ENCODE measurements at places on chromosomes 3 and 15. TPM values are rescaled to one million over a fixed set of nuclear protein-coding genes. Genes with fewer than 3 reads are reported as not detected.

GRCh38 chr3:65252266-65252665 is 564.5 kb upstream of the ADAMTS9 start:
- no peak for DNase-seq

GRCh38 chr15:91528801-91529200 is 324.7 kb upstream of the SLCO3A1 start:
- no peak for DNase-seq

GRCh38 chr15:46525984-46526725 is 891.3 kb downstream of the SQOR start:
- no peak for DNase-seq

DNA sequence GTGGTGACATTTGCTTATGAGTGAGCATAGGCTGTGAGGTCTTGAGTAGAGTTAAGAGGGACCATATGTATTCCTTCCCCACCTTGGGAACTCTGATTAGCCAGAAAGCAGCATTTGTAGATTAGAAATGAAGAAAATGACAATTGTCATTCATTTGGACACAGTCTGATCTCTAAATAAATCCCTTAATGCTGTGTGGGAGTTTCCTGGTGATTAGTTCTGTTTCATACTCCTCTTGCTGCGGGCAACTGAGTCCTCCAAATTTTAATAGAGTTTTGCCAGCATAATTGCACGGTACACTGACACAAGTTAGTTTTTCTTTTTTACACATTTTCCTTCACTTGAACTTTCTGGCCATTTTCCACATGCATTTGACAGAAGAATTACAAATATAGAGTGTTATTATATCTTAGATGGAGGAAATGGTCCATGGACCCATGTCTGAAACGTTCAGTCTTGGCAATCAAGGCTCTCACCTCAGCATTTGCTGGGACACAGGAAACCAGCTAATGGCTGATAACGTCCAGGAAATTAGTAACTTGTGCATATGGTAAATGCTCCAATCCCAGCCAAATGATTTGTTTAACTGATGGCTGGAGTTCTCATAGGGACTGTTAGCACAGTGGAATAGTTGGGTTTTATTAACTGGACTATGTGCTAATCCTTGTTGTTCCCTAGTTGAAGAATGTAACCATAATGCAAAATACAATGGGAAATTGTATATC is 321.2 kb downstream of the RBMS3 start:
- DNase-seq = no peak

DNA sequence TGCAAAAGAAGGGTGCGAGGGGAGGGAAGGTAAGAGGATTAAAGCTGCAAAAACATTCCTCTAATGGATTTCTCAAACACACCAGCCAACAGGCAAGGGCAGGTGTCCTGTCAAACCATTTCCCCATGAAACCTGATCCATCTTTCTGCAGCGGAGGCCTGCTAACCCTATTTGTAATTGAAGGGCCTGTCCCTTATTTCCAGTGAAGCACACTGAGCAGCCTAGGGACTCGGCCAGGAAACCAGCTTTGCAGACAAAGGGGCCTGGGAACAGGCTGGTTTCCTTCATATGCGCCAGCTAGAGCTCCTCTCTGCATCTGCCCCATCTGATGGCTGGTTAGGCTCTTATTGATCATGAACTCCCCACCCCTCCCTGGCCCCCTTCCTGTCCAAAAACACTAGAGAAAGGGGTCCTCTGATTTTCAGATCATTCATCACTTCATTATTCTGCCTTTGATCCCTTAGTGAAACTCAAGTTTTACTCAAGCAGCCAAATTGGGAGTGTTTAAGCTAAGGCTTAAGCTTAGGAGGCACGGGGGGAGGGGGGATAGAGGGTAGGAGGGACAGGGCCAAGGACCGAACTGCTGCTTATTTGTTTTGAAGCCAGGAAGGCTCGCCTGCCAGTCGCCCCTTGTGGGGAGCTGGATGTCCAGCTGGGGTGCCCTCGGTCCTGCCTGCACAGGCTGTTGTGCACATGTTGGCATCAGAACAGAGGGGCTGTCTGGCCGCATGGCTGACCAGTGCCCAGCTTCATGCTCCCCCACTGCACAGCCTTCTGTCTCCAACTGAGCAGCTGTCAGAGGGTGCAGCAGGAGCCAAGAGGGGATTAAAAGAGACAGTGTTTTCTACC is 53.1 kb downstream of the BOC start:
- no peak for DNase-seq

DNA sequence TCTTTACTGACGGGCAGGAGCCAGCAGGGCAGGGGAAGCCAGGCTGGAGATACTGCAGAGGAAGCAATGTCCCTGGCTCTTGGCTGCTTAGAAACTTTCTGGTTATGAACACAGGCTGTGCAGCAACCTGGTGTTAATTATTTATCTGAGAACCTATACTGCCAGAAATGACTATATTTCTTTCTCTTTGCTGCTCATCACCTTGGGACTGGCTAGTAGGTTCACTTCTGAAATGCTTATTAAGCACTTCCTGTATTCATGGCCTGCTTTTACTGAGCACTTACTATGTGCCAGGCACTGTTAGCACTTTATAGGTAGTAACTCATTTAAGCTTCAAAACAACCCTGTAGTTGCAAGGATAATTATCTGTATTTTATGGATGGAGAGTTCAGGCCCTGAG is 57.6 kb downstream of the RAB11A start:
- DNase-seq = no peak

GRCh38 chr15:31162721-31163510 is 61.4 kb upstream of the TRPM1 start:
- DNase-seq = no peak

- DNase-seq = no peak
Measured at GRCh38 chr15:64610257-64610919, 150.0 kb downstream of the ZNF609 start.

GRCh38 chr15:39643727-39644126 is 62.8 kb downstream of the THBS1 start:
- no peak for DNase-seq

- no peak for DNase-seq
Measured at GRCh38 chr15:71632576-71633195, 177.7 kb upstream of the NR2E3 start.

GRCh38 chr3:156216216-156216615 is 95.8 kb downstream of the KCNAB1 start:
- DNase-seq = no peak

DNA sequence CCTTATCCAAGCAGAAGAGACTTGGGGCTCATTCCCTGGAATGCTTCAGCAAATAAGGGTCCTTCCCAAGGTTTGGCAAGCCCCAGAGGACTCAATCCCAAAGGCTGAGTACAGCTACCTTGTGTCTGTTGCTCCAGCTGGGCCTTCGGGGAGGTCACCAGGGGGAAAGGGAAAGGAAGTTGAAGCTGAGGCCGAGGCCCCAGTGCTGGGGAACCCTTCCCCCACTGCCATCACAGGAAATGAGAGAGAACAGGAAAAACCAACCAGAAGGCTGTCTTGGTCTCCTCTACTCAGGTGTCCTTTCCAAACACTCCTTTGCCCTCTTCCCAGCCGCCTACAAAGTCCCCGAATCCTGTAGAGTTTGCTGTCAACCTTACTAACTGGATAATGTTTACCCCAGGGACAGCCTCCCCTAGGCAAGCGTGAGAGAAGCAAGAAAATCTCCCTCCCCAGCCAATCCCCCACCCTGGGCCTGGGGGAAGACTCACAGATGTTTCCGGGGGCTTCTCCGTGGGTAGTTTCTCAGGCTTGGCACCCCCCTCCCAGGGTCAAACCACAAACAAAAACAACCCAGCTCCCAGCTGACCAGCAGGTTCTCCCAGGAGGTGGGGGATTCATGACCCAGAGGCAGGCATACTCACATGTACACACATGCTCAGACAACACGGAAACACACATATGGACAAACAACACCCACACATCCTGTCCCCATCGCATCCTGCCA is 5.5 kb downstream of the CSRNP1 start:
- peak; percentile 88 for DNase-seq

DNA sequence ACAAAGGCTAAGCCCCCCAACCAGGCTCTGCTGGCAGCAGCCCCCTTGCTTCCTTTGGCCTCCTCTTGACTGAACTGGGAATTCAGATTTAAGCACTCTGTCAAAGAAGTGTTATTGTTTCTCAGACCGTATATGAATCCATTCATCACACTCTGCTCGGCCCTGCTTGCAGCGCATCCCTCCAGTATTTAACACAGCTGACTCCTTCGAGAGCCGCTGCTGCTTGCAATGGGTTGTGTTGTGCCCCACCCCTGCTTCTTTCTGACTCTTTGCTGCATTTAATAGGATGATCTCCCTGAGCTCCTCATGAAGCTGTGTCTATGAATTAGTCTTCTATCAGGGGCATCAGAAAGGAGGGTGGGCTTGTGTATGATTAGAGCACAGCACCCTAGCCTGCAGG is 31.2 kb downstream of the C3orf20 start:
- no peak for DNase-seq

- no peak for DNase-seq
Measured at GRCh38 chr3:133891662-133892378, 3.9 kb downstream of the RAB6B start.

DNA sequence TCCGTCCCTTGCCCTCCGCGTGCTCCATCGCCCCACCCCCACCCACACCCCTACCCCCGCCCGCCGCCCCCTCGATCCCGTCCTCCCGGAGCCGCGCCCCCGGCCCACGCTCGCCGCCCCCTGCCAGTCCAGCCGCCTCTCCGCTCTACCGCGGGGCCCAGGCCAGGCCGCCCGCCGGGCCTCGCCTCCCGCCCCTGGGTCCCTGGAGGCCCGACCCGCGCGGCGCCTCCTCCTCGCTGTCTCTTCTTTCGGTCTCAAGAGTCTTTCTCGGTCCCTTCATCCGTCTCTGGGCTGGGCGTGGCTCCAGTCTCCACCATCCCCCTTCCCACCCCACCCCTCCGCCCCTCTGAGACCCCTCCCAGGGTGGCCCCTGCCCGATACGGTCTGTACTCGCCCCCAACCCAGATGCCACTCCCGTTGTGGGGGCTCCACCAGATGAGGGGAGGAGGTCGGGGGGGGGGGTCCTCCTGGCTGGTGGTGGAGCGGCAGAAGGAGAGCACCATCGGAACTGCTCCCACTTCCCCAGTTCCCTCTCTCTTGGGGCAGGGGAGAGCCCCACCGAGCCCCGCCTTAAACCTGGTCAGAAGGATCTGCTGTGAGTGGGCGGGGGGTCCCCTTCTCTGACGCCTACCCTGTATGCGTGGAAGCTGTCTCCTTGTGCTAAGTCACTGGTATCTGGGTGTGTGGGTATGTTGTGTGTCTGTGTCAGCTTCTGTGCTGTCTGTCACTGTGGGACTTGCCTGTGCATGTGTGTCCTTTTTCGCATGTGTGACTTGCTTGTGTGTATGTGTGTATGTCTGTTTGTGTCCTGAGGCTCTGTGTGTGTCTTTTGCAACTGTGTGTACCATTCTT is 1.0 kb downstream of the PRKCD start:
- peak; percentile 88 for DNase-seq

DNA sequence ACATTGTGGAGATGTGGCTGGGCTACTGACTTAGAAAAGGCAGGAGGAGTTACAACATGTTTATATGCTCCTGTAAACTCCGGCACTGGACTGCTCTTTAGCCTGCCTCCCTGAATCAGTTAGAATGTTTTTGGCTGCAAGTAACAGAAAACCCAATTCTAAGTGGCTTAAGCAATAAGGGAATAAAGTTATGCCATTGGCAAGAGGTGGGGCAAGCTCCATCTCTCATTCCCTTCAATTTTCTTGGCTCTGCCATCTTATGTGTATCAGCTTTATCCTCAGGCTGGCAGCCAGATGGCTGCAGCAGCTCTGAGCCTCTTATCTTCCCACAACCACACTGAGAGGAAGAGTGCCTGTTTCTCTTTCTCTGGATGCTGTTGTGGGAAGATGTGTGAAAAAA is 22.4 kb upstream of the MEIS2 start:
- no peak for DNase-seq

DNA sequence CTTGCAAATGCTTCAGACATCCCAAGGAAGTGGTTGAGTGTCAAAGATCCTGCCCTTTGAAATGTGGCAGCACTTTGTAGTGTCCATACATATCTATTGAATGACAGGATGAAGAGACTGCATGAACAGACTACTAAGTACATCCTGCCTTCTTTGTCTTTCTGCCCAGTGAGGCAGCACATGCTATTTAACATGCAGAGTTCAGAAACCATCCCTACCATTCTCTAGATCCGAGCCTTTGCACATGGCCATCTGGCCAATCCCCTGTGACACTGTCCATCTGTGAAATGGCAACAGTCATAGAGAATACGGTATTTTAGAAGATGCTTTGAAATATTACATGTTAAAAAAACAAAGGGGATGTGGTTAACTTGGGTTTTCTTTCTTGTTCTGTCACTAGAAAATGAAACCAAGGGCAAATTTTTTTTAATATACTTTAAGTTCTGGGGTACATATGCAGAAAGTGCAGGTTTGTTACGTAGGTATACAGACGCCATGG is 519.6 kb downstream of the NTRK3 start:
- no peak for DNase-seq

GRCh38 chr3:43909149-43909548 is 218.4 kb downstream of the ABHD5 start:
- no peak for DNase-seq

- no peak for DNase-seq
Measured at GRCh38 chr15:26848498-26848897, 18.4 kb upstream of the GABRA5 start.

- DNase-seq = no peak
Measured at GRCh38 chr3:177906126-177906511, 630.1 kb upstream of the KCNMB2 start.

DNA sequence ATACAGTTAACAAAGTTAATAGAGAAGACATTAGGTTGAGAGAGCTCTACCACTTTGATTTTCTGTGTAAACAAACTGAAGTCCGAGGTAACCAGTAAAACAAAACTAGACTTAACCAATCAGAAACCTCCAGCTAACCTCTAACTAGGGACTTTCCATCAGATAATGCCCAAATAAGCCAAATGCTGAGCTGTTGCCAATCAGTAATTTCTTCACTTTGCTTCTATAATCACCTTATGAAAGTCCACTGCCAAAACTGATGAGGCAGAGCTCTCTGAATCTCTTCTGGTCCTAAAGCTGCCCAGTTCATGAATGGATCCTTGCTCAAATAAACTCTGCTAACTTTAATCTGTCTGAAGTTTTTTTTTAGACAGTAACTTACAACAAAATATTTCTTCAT is 448.0 kb upstream of the NECTIN3 start:
- DNase-seq = no peak

DNA sequence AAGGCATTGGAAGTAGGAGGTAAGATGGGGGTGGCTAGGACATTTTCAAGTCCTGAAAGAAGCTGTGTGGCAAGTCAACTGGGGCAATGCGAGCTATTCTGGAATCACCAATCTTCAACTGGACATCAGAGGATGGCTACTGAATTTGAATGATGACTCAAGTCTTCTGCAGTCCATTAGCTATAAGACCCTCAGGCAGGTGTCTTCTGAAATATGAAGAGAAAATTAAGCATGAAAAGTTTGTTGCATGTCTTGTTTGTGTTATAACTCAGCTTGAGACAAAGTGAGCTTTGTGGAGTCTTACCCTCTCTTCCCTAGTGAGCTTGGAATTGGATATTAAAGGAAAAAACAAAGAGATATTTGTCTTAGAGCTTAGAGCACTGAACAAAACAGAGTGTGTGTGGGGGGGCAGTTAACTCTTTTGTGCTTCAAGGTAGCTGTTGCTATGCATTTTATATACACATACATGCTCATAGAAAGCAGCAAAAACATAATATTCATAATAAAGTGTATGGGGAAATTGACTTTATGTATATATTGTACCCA is 979.1 kb downstream of the MCTP2 start:
- no peak for DNase-seq

GRCh38 chr3:86537171-86537570 is 453.8 kb downstream of the VGLL3 start:
- no peak for DNase-seq

GRCh38 chr3:194782698-194783404 is 97.2 kb downstream of the FAM43A start:
- no peak for DNase-seq

The SMAD6 gene
- 1.8 TPM for total RNA-seq

The MAGI1 gene
- 0.71 TPM for total RNA-seq

The ACSBG1 gene
- not detected for total RNA-seq

The SRGAP3 gene
- total RNA-seq = 1.7 TPM

The SLC15A2 gene
- total RNA-seq = 17.3 TPM
